ENCODE measurements at places on chromosomes 6 and 20. TPM values are rescaled to one million over a fixed set of nuclear protein-coding genes. Genes with fewer than 3 reads are reported as not detected.

BTBD3 gene
- total RNA-seq: 14.8 TPM

ACTL10 gene
- 3.7 TPM for total RNA-seq

SAMD10 gene
- 37.5 TPM for total RNA-seq

- no peak for DNase-seq
Observed at GRCh38 chr6:34858681-34859080, 29.2 kb downstream of the TAF11 start.

GRCh38 chr6:113668641-113669408 lies 188.3 kb upstream of the MARCKS start:
- no peak for DNase-seq

DNA sequence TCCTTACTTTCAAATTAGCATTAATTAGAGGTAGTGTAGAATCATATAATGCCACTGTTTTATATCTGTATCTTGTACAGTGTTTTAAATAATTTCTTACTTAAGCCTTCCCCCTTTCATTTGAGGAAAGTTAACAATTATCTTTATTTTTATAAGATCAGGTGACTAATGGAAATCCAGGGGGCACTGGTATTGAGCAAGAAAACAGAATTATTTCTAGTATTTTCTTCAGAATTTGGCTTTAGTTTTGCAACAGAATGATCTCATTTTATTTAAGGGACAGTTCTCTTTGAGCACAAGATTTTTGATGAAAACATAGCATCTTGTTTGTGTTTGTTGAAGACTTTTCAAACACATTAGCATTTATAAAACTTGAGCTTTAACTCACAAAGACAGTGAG lies 55.9 kb downstream of the RNF217 start:
- no peak for DNase-seq

GRCh38 chr6:150670311-150670710 lies 70.6 kb downstream of the PLEKHG1 start:
- no peak for DNase-seq

DNA sequence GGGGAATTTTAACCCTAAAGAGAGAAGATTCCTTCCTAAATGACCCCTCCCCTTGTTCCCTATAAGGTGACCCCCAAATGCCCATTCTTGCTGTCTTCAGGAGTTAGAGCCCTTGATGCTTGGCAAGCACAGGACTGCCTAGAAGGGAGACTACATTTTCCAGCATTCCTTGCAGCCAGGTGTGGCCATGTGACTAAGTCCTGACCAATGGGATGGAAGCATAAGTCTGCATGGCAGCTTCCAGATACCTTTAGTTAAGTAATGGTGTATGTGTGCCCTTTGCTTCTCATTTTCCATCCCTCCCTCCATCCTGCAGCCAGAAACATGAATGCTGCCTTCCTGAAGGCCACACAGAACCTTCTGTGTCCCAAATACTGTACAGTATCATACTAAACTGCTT lies 5.5 kb downstream of the BFSP1 start:
- peak; percentile 72 for DNase-seq
